ENCODE measurements at places on chromosomes 7 and 10.

GRCh38 chr7:130887957-130888371, 154.0 kb upstream of the KLF14 start:
- no peak for DNase-seq

GRCh38 chr10:77400033-77400432, 237.6 kb downstream of the KCNMA1 start:
- no peak for DNase-seq

GRCh38 chr7:144818511-144818910, 17.3 kb downstream of the TPK1 start:
- DNase-seq: no peak

GRCh38 chr7:152937282-152937681, 177.7 kb downstream of the ACTR3B start:
- DNase-seq: no peak
